ENCODE measurements at places on chromosomes 5 and 9.
A peak's percentile ranks its signal among the peaks of the same experiment; 100 is the strongest.

DNA sequence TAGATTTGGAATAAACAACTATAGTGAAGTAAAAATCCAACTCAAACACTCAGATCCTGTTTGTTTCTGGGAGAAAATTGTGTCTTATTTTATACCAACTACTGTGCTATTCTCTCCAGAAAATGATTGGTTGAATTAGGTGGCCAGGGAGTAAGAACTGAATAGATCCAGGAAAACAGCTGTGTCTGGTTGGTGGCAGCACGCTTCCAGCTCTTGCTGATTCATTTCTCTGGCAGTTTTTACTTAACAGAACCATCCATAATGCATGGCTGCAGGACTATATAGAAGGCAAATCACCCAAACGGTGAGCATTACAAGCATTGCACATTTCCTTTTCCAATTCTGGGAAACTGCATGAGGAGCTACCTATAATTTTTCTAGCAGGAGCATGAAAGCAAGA, 29.5 kb downstream of the DMAC1 start:
- DNase-seq: no peak

DNA sequence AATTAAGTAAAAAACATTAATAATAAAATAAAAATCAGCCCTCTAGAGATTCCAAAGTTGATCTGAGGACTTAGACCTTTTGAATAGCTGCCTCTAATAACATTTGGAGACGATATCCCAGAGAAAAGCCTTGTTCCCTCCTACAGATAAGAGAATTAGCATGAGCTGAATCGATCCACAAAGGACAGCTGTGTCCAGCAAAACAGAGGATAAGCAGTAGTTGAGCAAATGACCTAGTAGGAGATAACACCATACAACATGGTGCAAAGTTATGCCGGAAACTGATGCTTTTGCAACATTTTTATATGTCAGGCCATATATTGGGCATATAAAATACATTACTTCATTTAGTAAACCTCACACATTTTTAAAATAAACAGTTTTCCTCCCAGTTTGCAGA, 212.2 kb upstream of the PRR16 start:
- DNase-seq: no peak

DNA sequence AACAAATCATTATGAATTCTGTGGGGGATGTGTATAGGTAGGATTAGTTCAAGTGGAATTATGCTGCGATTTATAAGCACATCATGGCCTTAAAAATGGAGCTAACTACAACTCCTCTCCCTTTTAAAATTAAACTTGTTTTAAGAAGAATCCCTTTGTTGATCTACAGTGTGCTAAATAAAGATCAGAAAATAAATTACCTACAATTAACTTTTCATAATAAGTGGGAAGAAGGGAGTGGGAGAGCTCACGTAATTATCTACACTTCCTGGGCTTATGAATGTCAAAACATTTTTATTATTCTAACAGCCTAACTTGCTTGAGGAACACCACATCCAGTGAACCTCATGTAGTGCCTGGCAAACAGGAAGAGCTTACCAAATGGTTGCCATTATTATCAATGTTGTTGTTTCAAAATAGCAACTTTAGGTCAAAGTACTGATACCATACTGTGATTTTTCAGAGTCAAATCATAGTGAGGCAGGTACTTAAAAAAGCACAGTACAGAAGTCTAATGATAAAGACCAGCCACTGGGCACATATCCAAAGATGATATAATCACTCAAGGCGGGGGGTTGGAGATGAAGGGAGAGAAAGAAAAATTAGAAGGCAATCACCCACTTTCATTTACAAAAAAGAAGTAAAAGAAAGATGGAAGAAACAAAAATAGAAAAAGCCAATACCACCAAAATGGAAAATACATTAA, 174.0 kb downstream of the RAPGEF6 start:
- DNase-seq: peak; percentile 5

DNA sequence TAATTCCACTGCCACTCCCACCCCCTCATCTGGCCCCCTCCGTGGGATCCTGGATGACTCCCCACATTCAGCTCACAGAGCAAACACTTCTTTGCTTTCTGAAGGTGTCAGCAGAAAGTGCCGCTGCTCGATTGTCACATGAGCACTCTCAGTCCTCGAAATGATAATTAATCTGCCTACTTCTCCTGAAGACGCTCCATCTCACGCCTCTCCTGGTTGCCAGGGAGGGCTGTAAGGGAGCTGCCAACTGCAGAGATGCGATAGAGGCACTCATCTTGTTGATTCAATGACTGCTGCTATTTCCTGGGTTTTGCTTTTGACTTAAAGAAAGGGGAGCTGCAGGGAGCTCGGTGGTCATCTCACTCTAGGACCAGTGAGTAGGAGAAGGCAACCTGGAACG, 206.5 kb downstream of the DAB2IP start:
- DNase-seq: peak; percentile 53

DNA sequence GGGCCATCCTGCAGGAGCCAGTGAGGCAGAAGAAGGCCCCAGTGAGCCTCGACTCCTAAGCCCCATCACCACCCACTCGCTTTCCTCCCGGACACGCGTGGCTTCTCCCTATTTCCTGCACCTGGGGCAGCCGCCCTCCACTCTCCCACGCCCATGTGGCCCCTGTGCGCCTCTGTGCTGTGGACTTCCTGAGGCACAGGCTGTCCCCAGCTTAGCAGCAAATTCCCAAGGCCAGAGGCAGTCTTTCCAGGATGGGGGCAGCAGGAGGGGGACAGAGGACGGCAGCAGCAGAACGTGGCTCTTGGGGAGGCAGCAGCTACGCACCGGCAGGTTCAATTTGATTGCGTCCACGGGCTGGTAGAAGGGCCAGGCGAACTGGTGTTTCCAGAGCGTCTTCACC, 14.9 kb downstream of the BRD3 start:
- DNase-seq: no peak

DNA sequence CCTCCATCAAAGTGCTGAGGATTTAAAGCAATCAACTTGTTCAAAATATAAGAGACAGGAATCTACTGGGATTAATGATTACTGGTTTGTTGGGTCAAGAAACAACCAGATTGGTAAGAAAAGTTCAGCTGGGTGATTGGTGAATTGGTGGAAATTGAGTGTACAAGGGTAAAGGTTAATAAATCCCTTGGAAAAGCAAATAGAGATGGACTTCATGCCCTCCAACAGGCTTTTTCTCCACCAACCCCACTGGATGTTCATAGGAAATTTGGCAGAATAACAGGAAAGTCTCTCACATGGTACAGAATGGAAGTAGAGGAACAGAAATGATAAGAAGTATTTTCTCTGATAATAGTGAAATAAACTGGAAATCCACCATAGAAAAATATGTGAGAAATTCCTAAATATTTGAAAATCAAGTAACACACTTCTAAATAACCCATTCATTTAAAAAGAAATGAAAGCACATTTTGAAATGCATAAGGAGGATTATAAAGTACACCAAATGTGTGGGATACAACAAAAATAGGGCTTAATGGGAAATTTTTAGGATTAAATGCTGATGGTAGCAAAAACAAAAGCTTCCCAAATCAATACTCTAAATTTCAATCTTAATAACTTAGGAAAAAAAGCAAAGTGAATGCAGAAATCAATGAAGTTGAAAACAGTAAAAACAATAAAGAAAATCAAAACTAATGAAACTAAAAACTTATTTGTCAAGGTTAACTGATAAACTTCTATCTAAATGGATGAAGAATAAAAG, 426.2 kb downstream of the HTR1A start:
- DNase-seq: no peak

GRCh38 chr9:32200241-32200640, 184.2 kb upstream of the ACO1 start:
- DNase-seq: no peak
